ENCODE measurements at places on chromosomes 7 and 10. TPM values are rescaled to one million over a fixed set of nuclear protein-coding genes. Genes with fewer than 3 reads are reported as not detected.

GRCh38 chr7:41977151-41977651, 259.8 kb downstream of the GLI3 start:
- H3K4me1 ChIP-seq, result peaks cover 3% of the 10 kb centered on the region
- H3K4me3 ChIP-seq, result no peak overlapping the region
- H3K36me3 ChIP-seq, result peaks cover 3% of the 10 kb centered on the region
- DNase-seq, result peak; percentile 49
- no peaks in the 10 kb centered on the region for H3K27me3 ChIP-seq
- H3K27ac ChIP-seq, result no peak overlapping the region

- no peak overlapping the region for H3K4me3 ChIP-seq
- no peaks in the 10 kb centered on the region for H3K4me1 ChIP-seq
- H3K27ac ChIP-seq, result no peak overlapping the region
Measured at GRCh38 chr7:94111009-94111408, 106.9 kb upstream of the BET1 start.

- no peaks in the 10 kb centered on the region for H3K27me3 ChIP-seq
- peaks cover 21% of the 10 kb centered on the region for H3K4me1 ChIP-seq
- no peak for DNase-seq
- no peak overlapping the region for H3K27ac ChIP-seq
- H3K4me3 ChIP-seq, result no peak overlapping the region
Measured at GRCh38 chr7:137755427-137755826, 91.3 kb downstream of the DGKI start.

- no peak overlapping the region for H3K4me3 ChIP-seq
- H3K36me3 ChIP-seq, result no peaks in the 10 kb centered on the region
- H3K4me1 ChIP-seq, result no peaks in the 10 kb centered on the region
- peaks cover 26% of the 10 kb centered on the region for H3K27me3 ChIP-seq
Measured at GRCh38 chr10:69786791-69787190, 14.9 kb upstream of the COL13A1 start.

DNA sequence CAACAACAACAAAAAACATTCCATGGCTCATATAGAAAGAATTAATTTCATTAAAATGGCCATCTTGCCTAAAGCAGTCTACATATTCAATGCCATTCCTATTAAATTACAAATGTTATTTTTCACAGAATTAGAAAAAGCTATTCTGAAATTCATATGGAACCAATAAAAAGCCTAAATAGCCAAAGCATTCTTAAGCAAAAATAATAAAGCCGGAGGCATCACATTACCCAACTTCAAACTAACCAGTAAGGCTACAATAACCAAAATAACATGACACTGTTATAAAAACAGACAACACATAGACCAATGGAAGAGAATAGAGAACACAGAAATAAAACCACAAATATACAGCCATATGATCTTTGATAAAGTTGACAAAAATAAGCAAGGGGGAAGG, 330.4 kb downstream of the KIF20B start:
- H3K4me3 ChIP-seq, result no peak overlapping the region
- no peak for DNase-seq
- H3K27me3 ChIP-seq, result no peaks in the 10 kb centered on the region
- no peaks in the 10 kb centered on the region for H3K36me3 ChIP-seq
- no peak overlapping the region for H3K27ac ChIP-seq
- H3K4me1 ChIP-seq, result no peaks in the 10 kb centered on the region

- H3K4me1 ChIP-seq, result peaks cover 10% of the 10 kb centered on the region
- H3K4me3 ChIP-seq, result no peak overlapping the region
- no peaks in the 10 kb centered on the region for H3K27me3 ChIP-seq
- H3K27ac ChIP-seq, result no peak overlapping the region
Measured at GRCh38 chr7:127390186-127390816, 2.2 kb downstream of the ZNF800 start.

DNA sequence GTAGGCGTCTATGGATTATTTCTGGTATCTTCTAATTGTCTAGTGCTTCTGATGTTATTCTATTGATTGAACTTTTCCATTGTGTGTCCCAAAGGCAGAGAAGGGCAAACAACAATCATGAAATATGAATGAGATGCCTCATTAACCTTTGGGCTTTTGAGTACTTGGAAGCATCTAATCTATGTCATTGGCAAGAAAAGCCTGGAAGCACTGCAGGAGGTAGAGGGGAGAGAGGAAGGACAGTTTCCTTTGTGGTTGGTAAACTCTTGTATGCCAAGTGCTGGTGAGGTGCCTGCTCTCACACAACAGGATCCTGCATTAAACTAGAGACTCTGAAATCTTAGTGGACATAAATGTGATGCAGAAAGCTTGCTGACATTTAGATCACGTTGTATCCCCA, 155.2 kb upstream of the TPK1 start:
- DNase-seq, result no peak
- no peak overlapping the region for H3K27ac ChIP-seq
- H3K36me3 ChIP-seq, result no peaks in the 10 kb centered on the region
- no peaks in the 10 kb centered on the region for H3K4me1 ChIP-seq
- H3K4me3 ChIP-seq, result no peak overlapping the region

- peaks cover 35% of the 10 kb centered on the region for H3K4me1 ChIP-seq
- H3K27me3 ChIP-seq, result peaks cover 2% of the 10 kb centered on the region
- no peaks in the 10 kb centered on the region for H3K36me3 ChIP-seq
- no peak overlapping the region for H3K4me3 ChIP-seq
Measured at GRCh38 chr10:133260895-133261725, 15.6 kb downstream of the ADAM8 start.

DNA sequence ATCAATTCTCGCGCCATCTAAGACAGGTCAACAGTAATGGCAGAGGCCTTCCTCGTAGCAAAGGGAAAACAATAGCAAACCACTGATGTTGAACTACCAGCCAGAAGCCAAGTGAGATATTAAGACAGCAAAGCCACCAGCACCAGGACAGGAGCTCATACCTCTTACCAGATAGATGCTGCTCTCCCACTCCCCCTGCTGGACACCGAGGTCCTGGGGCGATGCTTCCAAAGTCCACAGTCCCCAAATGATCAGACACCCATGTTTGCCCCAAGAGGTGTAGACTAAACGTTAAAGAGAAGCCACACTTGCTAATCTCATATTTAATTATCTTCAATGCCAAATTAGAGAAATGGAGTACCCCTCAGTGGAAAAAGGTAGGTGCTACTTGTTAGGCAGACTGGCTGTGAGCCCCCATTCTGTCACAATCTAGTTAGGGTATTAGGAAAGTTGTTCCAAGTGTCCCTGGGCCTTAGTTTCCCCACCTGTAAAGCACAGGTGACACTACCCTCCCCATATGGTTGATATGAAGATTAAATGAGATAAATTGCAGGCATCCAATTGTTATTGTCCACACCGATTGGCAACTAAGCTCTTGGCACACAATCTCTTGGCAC, 39.9 kb downstream of the TOMM7 start:
- H3K36me3 ChIP-seq, result no peaks in the 10 kb centered on the region
- no peak for DNase-seq
- peaks cover 27% of the 10 kb centered on the region for H3K4me1 ChIP-seq
- no peak overlapping the region for H3K4me3 ChIP-seq
- H3K27ac ChIP-seq, result peak overlapping the region; percentile 89

DNA sequence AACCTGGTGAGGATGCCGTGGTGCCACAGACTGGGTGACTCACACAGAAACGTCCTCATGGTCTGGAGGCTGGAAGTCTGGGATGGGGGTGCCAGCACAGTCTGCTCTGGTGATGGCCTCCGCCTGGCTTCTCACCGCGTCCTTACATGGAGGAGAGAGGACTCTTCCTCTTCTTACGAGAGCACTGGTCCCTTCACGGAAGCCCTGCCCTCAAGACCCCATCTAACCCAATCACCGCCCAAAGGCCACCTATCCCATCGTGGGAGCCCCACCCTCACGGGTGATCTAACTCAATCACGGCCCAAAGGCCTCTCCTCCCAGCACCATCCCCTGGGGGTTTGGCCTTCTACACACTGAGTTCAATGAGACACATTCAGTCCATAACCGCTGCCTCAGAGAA, 137.7 kb downstream of the PTPRN2 start:
- no peak overlapping the region for H3K4me3 ChIP-seq
- DNase-seq, result no peak
- no peaks in the 10 kb centered on the region for H3K4me1 ChIP-seq
- H3K27me3 ChIP-seq, result no peaks in the 10 kb centered on the region
- no peaks in the 10 kb centered on the region for H3K36me3 ChIP-seq
- H3K27ac ChIP-seq, result no peak overlapping the region

DNA sequence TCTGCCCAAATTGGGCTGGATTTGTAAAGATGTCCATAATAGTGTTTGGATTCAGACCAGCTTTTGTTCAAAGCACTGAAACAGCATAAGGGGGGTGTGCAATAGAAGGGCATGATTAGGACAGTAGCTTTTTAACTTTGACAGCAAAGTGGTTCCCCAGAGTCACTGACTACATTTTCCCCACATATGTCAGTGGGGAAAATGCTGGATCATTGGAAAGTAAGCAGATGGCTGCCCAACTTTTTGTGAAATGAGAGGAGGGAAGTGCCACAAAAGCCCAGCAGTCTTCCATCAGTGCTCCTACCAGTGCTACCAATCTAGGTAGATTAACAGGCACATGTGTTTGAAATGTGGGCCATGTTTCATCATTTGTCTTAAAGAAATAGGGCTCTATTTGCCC, 162.8 kb downstream of the FZD1 start:
- no peak for DNase-seq
- H3K4me3 ChIP-seq, result no peak overlapping the region
- H3K36me3 ChIP-seq, result no peaks in the 10 kb centered on the region

DNA sequence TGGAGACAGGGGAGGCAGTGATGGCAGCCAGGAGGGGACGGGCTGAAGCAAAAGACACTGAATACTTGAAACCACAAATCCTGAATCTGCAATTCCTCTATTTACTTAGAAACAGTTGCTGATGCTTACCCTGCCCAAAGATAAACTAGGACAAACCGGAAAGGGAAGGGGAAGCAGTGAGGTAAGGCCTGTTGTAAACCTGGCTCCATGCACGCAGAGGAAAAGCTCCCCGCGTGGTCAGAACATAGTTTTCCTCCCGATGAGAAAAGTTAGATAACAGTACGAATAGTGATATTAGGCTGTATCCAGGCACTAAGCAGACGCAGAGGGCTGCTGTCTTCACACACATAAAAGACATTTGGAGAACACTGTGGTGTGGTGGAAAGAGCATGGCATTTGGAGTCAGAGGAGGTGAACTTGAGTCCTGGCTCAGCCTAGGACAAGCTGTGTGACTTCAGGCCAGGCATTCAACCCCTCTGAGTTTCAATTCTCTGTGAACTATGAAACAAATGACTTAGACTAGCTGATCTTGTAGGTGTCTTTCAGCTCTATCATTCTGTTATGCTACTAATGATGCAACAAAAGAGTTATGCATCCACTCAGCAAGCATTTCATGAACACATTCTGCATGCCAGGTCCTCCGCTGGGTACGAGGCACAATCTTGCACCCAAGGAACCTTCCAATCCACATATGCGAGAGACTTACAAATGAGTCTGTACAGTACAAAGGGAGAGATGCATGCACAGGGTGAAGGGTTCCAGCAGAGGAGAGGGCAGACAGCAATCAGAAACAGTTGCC, 80.9 kb downstream of the SORBS1 start:
- peaks cover 4% of the 10 kb centered on the region for H3K4me1 ChIP-seq
- H3K36me3 ChIP-seq, result no peaks in the 10 kb centered on the region
- H3K27me3 ChIP-seq, result no peaks in the 10 kb centered on the region
- H3K4me3 ChIP-seq, result no peak overlapping the region

- H3K27me3 ChIP-seq, result no peaks in the 10 kb centered on the region
- no peak for DNase-seq
- H3K36me3 ChIP-seq, result no peaks in the 10 kb centered on the region
- H3K27ac ChIP-seq, result no peak overlapping the region
- H3K4me3 ChIP-seq, result no peak overlapping the region
Measured at GRCh38 chr7:124754576-124755268, 10.9 kb downstream of the GPR37 start.

GRCh38 chr7:16754856-16755317, 1.3 kb downstream of the TSPAN13 start:
- peak; percentile 30 for DNase-seq
- H3K27me3 ChIP-seq, result no peaks in the 10 kb centered on the region
- H3K27ac ChIP-seq, result peak overlapping the region; percentile 10
- H3K4me1 ChIP-seq, result peaks cover 8% of the 10 kb centered on the region
- no peaks in the 10 kb centered on the region for H3K36me3 ChIP-seq

GRCh38 chr10:99125879-99126278, 109.8 kb downstream of the HPSE2 start:
- no peaks in the 10 kb centered on the region for H3K4me1 ChIP-seq
- H3K27me3 ChIP-seq, result no peaks in the 10 kb centered on the region
- H3K27ac ChIP-seq, result no peak overlapping the region
- no peak overlapping the region for H3K4me3 ChIP-seq
- no peak for DNase-seq
- no peaks in the 10 kb centered on the region for H3K36me3 ChIP-seq

- H3K36me3 ChIP-seq, result no peaks in the 10 kb centered on the region
- H3K4me1 ChIP-seq, result no peaks in the 10 kb centered on the region
- H3K4me3 ChIP-seq, result no peak overlapping the region
- H3K27me3 ChIP-seq, result peaks cover 6% of the 10 kb centered on the region
Measured at GRCh38 chr7:151320263-151320845, 21.3 kb upstream of the NUB1 start.

DNA sequence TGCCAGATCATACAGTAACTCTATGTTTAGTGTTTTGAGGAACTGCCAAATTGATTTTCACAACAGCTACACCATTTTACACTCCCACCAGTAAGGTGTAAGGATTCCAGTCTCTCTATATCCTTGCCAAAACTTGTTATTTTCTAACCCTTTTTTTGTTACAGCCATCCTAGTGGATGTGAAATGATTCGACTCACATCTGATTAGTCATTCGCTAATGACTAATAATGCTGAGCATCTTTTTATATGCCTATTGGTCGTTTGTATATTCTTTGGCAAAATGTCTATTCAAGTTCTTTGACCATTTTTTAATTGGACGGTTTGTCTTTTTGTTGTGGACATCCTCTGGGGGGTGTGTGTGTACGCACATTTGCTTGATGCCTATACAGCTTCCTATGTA, 142.8 kb downstream of the DGKB start:
- H3K27me3 ChIP-seq, result no peaks in the 10 kb centered on the region
- peaks cover 10% of the 10 kb centered on the region for H3K4me1 ChIP-seq
- DNase-seq, result no peak
- H3K4me3 ChIP-seq, result no peak overlapping the region
- H3K27ac ChIP-seq, result no peak overlapping the region

- peaks cover 3% of the 10 kb centered on the region for H3K27me3 ChIP-seq
- H3K4me3 ChIP-seq, result no peak overlapping the region
- peak; percentile 32 for DNase-seq
Measured at GRCh38 chr10:43822631-43823580, 174.2 kb upstream of the ZNF32 start.

The HKDC1 gene
- 4.2 TPM for total RNA-seq

The NAMPT gene
- total RNA-seq, result 52.1 TPM

The TMEM229A gene
- total RNA-seq, result 0.09 TPM

The TYW1B gene
- 1.8 TPM for total RNA-seq

The LIPJ gene
- total RNA-seq, result not detected

The C10orf53 gene
- total RNA-seq, result not detected

Data from astrocyte (in vitro differentiated cells and primary cell).